ENCODE measurements at places on chromosomes 5 and 9.

- no peak for DNase-seq
These were observed 28.8 kb downstream of the FAM163B start for GRCh38 chr9:133580419-133580738.

GRCh38 chr9:20550326-20550725 is 72.0 kb downstream of the MLLT3 start:
- DNase-seq = no peak

DNA sequence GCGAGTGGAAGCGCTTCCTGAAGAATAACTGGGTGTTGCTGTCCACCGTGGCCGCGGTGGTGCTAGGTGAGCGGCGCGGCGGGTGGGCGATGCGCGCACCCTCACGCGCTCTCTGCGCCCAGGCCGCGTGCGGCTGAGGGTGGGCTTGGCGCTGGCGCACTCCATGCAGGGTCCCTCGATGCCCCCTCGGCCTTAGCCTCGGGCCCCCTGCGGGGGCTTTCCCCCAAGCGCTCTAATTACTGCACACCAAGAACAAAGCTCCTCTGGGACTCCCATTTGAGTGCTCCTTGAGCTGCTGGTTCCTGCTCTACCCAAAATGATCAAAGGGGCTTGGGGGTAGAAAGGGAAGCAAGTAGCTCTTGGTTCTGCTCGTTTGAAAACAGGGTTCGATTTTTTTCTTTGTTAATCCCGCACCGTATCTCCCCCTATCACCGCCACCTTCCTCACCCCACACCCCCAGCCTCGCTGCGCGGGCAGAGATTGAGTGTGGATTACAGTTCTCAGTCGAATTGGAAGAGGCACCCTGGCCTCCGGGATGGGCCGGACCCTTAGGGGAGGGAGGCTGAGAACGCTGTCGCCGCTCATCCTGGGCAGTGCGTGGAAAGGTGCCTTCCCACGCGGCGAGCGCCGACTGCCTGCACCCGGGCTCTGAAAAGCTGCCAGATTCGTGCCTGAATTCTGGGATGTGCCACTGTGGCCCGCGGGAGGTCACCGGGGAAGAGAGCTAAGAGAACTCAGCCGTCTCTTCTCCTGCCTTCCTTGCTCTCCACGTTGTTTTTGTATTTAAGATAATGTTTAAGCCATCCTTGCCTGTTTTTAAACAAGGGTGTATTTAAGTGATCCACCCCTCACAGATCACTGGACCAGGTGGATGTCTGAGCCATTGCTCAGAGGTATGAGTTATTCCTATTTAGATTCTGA is 697 bp downstream of the SLC1A1 start:
- DNase-seq = no peak

GRCh38 chr5:168951356-168951755 is 349.6 kb downstream of the SLIT3 start:
- no peak for DNase-seq

DNA sequence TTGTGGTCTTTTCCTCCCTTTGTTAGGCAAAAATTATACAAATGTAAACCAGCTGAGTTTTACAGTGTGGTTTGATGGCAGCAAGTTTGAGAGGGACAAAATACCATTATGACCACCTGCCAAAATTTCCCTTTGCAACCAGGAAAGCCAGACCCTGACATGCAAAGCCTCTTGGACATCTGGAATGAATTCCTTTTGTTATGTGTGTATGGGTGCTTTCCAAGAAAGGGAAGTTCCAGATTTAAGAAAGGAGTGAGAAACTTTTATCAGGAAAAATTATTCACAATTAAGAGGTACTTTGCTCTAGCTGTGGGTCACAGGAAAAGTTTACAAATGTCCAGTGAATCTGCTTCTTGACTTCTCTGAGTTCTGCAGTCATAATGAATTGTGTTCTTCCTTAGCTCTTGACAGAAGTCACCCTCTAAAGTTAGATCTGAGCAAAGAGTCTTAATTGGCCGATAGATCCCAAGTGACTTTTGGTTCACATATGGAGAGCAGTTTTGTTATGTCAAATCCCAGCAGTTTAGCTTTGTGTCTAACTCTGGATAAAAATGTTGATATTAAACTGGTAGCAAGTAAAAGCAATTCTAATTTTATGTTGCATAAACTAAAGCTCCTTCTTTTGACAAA is 295.9 kb upstream of the ZNF608 start:
- DNase-seq = no peak

DNA sequence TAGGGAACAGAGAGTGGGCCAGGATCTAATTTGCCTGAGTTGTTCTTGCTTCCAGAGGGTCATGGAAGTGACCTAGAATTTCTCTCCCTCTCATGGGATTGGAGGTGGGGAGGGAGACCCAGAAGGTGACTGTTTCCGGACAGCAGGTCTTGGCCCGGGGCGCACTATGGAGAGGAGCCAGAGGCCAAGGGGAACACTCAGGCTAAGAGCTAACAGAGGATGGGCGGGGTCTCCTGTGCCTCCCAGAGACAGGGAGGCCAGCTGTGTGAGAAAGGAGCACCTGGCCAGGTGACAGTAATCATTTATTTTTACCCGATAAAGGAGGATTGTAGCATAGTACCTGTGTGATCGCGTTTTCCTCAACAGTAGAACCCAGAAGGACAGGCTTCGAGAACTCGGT is 50.9 kb upstream of the ANKH start:
- no peak for DNase-seq

DNA sequence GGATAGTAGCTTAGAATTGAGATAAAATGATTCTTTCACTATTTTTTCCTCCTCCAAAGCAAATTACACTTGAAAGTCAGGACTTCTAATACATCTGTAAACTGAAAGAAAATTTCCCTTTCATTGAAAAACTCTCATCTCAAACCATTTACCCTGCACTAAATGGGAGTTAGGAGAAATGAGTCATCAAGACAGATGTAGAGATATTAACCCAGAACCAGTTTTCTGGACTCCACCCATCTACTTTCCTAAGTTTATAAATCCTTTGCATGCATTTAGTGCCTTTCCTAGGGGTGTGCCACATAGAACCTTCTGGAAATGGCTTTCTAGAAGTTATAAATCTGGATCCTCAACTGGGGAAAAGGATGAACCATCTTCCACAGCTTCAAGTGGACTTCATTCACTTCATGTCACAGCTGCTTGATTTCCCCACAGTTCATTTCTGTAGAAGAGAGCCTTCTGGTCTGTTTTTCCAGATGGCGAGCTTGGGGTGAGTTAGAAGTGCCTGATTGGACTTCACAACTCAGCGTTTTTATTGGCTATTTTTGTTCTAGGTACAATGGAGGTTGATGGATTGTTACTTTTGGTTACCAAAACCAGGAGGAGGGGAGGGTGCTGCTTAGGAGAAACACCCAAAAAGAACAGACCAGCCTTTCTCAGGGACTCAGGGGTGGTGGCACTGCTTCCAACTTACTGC is 72.5 kb upstream of the GPR151 start:
- DNase-seq = no peak

GRCh38 chr5:961002-961710 is 47.4 kb upstream of the NKD2 start:
- DNase-seq = no peak

DNA sequence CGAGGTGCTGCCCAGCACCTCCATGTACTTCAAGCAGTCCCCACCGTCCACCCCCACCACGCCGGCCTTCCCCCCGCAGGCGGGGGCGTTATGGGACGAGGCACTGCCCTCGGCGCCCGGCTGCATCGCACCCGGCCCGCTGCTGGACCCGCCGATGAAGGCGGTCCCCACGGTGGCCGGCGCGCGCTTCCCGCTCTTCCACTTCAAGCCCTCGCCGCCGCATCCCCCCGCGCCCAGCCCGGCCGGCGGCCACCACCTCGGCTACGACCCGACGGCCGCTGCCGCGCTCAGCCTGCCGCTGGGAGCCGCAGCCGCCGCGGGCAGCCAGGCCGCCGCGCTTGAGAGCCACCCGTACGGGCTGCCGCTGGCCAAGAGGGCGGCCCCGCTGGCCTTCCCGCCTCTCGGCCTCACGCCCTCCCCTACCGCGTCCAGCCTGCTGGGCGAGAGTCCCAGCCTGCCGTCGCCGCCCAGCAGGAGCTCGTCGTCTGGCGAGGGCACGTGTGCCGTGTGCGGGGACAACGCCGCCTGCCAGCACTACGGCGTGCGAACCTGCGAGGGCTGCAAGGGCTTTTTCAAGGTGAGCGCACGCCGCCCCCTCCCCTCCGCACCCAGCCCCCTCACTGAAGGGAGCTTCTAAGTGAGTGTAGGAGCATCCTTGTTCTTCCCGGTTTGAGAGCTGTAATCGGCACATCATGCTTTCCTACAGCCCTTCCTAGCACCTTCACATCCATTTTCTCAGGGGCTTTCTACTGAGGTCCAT is 6.9 kb downstream of the NR4A3 start:
- DNase-seq = no peak

DNA sequence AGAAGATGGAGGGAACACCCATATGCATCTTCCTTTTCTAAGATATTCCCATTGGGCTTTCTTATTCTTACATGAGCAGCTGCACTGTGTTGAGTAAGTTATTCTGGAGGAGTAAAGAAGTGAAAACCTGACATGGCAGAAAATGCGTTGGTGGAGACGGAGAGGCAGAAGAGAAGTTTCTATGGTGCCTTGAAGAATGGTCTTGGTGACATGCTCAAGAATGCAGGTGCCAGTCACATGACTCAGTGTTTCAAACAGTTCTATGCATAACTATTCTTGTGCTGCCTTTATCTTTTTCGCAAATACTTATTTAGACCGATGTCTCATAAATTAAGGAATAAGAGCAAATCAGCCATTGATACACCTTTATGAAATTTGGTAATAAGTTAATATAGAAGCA is 377.8 kb upstream of the IRX2 start:
- no peak for DNase-seq

GRCh38 chr5:153752890-153753289 is 262.4 kb downstream of the GRIA1 start:
- DNase-seq = no peak

DNA sequence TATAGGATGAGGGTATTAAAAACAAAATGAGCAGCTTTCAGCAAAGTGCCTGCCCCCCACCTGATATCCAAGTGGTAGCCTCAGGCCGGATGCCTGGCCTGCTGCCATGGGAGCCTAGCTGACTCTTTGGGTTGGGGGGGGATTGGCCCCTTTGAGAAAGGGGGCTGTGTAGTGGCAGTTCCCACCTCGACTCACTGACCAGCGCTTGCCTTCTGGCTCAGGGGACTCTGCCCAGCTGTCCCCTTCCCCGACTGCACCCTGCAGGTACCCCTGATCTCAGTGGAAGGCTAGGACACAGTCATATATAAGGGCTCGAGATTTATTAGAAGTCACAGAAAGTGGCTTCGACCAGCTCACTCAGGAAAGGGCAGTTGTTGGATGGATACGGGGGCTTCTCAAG is 1.5 kb upstream of the NEUROG1 start:
- DNase-seq = no peak

DNA sequence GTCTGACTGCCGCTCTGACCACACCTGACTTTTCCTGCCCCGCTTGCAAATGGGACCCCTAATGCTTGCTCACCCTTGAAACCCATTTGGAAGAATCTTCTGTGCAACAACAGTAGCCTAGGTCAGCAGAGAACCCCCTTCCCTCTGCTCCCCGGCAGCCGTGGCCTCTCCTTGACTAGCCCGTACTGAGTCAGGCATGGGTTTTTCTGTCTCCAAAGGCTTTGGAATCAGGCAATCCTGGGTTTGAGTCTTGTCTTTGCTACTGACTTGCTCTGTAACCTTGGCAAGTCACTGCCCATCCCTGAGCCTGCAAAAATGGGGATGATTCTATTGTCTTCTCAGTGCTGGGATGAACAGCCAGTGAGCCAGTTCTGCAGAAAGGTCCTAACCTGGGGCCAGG is 135.4 kb downstream of the RGS3 start:
- no peak for DNase-seq

GRCh38 chr9:121785673-121786542 is 134.5 kb downstream of the DAB2IP start:
- DNase-seq = no peak

GRCh38 chr5:40680741-40681362 is 1.1 kb downstream of the PTGER4 start:
- no peak for DNase-seq

GRCh38 chr5:63249960-63250359 is 671.3 kb downstream of the LRRC70 start:
- DNase-seq = no peak
